ENCODE measurements at places on chromosomes 7 and 10.

GRCh38 chr7:113968713-113969112 lies 49.9 kb upstream of the PPP1R3A start:
- DNase-seq, result no peak

- no peak for DNase-seq
These were observed 20.6 kb downstream of the EMX2 start for GRCh38 chr10:117562896-117563737.

DNA sequence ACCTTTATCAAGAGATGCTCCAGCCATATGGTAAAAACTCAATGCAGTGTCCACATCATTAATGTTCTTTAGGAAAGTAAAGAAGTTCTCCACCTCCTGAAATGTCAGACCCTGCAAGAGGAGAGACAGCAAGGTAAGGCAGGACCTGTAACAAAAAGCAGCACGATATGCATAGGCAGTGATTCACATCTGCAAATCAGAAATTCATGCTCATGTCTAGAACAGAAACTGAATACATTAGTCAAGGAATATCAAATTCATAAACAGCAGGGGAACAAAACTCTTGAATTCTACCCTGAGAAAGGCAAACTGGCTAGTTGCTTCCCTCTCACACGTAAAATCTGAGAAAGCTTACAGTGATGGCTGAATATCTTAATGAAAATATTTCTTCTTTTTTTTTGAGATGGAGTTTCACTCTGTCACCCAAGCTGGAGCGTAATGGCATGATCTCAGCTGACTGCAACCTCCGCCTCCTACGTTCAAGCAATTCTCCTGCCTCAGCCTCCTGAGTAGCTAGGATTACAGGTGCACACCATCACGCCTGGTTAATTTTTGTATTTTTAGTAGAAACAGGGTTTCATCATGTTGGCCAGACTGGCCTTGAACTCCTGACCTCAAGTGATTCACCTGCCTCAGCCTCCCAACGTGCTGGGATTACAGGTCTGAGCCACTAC lies 53.3 kb upstream of the DNAJB12 start:
- no peak for DNase-seq

- DNase-seq, result no peak
These were observed 192.9 kb upstream of the VSTM2A start for GRCh38 chr7:54349229-54349628.

GRCh38 chr10:3554121-3554522 lies 230.9 kb downstream of the KLF6 start:
- DNase-seq, result no peak

DNA sequence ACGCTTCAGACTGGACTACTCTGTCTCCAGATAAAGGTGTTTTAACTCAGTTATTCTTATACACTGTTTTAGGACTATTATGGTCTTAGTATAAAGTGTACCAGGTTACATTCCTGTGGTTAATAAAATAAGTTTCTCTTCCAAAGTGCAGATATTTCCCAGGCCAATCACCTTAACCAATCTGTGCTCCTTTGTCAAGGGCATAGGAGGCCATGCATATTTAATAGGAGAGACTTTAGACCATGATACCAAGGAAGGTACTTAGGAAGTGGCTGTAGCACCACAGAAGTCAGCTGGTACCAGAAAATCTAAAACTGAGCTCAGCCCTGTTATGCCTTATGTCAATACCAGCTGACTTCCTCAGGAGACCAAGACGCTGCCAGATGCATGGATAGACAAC lies 226.5 kb upstream of the TMEM72 start:
- DNase-seq, result no peak

- DNase-seq, result peak; percentile 82
These were observed 74.3 kb downstream of the SAMD9 start for GRCh38 chr7:93043385-93043985.

GRCh38 chr10:89810908-89811525 lies 109.6 kb downstream of the KIF20B start:
- no peak for DNase-seq

DNA sequence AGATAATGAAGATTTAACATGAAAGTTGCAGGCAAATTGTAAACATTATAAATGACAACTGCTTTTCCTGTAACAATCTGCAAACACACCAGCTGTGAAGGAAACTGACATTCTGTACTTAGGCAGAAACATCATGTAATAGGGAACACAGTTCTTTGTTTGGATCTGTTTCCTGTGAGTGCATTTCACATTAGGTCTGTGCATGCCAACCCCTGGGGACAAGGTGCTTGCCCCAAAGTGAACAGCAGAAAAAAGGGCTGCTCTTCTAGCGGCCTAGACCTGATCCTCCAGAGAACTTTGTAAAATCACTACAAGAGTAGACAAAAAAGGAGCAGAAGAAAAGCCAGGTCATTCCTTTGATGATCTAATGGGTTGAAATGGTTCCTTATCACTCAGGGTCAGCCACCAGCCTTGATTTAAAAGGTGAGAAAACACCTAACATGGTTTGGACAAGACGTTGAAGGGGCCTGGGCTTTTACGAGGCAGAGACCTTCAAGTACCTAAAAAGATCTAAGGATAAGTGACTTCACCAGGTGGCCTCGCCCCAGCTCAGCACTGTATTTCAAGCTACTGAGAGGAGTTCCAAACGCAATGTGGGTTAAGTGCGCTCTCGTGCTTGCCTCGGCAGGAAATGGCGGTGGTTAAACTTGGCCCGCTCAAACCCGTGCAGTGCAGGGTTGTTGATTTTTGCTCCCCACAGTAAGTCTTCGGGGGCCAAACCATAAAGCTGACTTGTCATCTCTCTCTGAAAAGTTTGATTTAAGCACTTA lies 249.7 kb downstream of the CREB5 start:
- no peak for DNase-seq

- no peak for DNase-seq
These were observed 43.9 kb upstream of the EEPD1 start for GRCh38 chr7:36109013-36109627.

GRCh38 chr10:103273041-103273441 lies 3.9 kb upstream of the INA start:
- no peak for DNase-seq

DNA sequence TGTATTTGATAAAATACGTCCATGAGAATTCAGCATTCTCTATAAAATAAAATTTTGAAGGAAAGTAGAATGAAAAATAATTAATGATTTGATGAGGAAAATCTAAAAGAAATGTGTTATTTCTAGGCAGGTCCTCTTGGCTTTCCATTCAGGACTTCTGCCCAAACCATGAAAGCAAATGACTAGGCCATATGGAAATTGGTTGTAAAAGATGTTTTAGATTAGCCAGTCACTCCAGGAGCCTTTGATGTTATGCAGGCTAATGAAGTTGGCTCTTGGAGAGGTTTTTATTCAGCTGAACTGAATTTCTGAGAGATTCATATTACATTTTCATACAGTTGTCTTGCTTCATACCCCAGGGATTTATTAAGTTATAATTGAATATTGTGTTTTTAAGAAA lies 452.8 kb downstream of the SDK1 start:
- no peak for DNase-seq

- DNase-seq, result no peak
These were observed 4.5 kb downstream of the LLCFC1 start for GRCh38 chr7:142943706-142944268.

GRCh38 chr10:102863660-102864059 lies 5.6 kb upstream of the AS3MT start:
- DNase-seq, result no peak

DNA sequence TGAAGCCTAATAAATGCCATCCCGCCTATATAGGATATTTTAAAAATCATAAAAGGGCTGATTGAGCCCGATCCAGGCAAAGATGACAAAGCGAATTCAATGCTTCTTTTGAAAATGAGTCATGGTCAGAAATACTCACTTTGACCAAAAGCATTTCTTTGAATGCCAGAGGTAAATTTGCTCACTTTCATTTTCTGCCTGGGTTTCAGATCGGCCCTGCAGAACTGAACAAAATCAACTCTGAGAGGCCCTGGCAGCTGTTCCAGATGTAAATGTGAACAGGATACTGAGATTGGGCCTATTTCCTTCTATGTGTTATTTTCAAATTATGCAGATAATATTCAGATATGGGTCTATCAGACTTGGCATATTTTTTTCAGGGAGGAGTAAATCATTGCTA lies 114.8 kb upstream of the ARID5B start:
- DNase-seq, result no peak

DNA sequence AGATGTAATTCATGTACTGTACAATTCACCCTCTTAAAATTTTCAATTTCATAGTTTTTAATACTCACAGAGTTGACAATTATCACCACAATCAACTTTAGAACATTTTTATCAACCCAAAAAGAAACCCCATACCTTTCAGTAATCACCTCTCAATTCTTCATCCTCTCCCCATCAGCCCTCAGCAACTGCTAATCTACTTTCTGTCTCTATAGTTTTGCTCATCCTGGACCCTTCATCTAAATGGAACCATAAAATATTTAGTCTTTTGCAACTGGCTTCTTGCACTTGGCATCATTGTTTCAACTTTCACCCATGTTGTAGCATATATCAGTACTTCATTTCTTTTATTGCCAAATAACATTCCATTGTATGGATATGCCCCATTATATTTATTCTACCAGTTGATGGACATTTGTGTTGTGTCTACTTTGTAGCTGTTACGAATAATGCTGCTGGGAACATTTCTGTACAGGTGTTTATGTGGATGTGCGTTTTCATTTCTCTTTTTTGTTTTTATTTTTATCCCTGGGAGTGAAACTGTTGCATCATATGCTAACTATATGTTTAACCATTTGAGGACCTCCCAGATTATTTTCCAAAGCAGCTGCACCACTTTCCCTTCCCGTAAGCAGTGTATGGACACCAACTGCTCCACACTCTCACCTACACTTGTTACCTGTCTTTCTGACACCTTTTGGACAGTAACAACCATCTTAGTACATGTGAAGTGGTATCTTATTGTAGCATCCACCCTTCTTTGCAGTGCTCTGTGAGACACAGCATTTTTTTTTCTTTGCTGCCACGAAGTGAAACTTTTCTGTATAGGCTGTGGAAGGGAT lies 65.4 kb upstream of the APBB1IP start:
- no peak for DNase-seq

DNA sequence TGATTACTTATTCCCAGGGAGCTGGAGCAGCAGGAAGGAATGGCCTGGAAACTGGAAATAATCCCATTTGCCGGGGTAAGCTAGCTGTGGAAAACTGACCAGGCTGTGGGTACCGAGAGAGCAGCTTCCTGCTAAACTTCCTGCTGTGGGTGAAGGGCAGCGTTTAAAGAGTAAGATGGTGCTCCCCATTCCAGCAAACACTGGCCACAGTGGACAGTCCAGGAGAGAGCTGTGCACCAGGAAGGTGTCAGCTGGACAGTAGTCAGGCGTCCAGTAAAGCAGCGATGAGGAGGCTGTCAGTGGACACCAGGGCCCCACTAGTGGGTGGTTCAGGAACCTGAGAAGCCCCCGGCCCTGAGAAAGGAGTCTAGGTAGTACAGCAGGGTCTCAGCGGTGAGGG lies 55.4 kb downstream of the TBXAS1 start:
- no peak for DNase-seq

DNA sequence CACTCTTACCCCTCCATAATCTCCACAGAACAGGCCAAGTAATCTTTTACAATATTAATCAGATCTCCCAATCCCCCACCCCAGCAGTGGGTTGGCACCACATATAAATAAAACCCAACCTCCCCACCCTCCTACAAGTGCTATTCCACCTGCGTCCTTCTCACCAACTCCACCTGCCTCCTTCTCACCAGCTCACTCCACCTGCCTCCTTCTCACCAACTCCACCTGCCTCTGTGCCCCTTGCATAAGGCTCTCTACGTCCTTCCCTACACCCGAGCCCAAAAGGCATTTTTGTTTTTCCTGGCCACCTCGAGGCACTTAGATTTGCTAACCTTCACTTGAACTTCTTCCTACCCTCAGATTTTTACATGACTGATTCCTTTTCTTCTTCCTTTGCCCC lies 89.7 kb downstream of the ATE1 start:
- no peak for DNase-seq

DNA sequence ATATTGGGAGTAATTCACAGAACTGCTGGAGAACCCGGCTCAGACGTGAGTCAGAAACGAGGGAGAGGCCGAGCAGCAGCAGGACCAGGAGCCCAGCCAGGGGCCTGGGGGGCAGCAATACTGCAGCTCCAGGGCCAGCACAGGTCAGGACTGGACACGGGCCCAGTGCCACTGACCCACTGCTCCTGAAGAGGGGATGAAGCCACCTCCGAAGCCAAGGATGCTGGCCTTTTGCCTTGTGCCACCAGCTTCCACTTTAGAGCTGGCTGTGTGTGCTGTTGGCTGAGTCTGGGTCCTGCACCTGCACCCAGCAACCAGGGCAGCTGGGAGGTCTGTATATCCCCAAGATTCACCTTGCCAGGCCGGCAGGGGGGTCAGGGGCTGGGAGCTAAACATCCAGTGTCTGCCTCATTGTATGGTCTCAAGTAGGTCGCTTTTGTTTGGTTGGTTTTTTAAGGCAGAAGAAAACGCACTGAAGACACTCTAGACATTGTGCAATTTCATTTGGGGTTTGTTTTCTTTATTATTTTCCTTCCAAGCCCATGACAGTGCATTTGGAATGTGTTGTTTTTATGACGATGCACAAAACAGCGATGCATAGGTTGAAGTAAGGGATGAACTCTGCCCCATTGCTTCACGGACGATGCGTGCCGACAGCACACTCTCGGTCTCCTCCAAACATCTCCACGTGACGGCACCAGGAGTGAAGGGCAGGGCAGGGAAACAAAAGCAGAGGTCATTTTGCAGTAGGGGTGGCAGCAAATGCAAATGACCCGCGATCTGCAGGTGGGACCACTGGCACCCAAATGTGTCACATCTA lies 27.7 kb upstream of the INSIG1 start:
- no peak for DNase-seq

- no peak for DNase-seq
These were observed 1.6 kb downstream of the ADCK2 start for GRCh38 chr7:140674356-140674800.

DNA sequence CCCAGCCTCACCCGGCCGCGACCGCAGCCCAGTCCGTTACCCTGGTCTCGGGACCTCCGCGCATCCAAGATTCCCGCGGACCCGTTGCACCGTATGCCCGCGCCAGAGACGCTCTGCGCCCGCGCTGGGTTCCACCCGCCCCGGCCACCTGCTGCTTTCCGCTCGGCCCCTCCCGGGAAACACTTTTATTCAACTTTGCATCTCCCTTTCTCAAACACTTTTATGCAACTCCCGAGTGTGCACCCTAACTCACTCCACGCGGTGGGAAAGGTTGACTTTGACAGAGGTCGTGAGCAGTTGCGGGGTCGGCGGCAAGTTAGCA lies at the start of gene ODAD2:
TSS of gene ODAD2 (minus strand) at position 126 of the 322 bp plus-strand sequence. CDS start 3,937 bp downstream, outside the sequence.
- no peak for DNase-seq

DNA sequence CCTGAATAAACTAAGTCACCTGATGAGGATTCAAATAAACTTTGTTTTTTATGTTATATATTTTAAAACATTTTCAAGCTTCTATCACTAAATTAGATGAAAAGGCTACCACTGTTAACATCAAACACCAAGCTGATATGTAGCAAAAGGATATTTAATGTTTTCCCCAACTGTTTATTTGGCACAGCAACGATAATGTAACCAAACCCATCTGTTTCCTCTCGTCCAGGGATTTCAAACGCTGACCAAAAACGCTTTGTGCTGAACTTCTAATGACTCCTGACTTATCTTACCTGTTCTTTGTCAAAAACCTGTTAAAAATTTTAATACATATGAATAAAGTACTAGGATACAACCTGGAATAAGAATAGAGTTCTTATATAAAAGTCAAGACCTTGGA lies 30.5 kb downstream of the DCLRE1A start:
- DNase-seq, result no peak
